ENCODE measurements at places on chromosomes 5 and 9.

- DNase-seq, result no peak
Measured at GRCh38 chr9:109289186-109289585, 31.7 kb downstream of the EPB41L4B start.

- DNase-seq, result no peak
Measured at GRCh38 chr9:76502746-76503145, 43.8 kb downstream of the GCNT1 start.

DNA sequence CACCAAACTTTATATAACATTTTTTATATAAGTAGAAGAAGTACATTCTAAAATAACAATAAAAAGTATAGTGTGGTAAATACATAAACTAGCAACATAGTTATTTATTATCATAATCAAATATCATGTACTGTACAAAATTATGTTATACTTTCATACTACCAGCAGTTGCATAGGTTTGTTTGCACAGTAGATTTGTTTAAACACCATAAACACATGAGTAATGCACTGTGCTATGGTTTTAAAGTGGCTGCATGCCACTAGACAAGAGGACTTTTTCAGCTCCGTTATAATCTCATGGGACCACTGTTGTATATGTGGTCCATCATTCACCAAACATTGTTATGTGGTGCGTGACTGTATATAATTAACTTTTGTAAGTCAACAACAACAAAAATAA lies 137.6 kb downstream of the DRD1 start:
- no peak for DNase-seq

DNA sequence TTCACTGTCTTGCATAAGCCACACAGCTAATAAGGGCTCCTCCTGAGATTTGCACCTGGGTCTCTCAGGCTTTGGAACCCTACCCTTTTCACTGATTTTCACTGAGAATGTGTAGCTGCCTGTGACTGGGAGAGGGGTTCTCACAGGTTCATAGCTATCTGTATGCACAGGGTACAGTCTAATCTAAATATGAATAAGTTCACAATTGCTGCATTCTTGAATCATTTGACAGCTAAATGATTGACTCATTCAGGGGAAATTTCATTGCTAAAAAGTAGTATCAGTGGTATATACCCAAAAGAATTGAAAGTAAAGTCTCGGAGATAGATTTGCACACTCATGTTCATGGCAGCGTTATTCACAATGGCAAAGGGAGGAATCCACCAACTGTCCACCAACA lies 140.7 kb downstream of the BOD1 start:
- DNase-seq, result no peak

DNA sequence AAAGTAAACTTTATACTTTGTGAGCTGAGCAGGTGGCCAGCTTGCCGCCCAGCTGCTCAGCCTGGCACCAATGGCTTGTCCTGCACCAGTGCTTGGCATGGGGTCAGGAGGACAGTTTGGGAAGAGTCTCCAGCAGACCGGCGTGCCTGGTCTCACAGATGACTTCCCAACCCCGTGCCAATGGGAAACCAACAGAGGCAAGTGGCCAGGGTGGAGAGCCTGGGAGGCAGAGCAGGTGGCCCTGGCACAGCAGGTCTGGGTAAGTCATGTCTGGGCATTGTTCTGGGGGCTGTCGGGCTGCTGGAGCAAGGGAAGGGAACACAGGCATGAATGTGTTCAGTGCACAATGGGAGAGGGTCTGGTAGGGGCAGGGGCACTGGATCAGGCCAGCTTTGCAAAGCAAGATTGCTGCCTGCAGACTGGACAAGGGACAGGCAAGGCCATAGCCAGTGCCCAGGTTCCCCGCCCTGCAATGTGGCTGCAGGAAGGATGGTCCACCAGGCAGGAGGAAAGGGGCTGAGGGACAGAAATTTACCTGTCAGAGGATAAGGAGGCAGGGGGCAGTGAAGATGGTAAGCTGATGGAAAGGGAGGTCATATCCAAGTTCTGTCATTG lies 76.2 kb upstream of the ALDH1B1 start:
- DNase-seq, result no peak

DNA sequence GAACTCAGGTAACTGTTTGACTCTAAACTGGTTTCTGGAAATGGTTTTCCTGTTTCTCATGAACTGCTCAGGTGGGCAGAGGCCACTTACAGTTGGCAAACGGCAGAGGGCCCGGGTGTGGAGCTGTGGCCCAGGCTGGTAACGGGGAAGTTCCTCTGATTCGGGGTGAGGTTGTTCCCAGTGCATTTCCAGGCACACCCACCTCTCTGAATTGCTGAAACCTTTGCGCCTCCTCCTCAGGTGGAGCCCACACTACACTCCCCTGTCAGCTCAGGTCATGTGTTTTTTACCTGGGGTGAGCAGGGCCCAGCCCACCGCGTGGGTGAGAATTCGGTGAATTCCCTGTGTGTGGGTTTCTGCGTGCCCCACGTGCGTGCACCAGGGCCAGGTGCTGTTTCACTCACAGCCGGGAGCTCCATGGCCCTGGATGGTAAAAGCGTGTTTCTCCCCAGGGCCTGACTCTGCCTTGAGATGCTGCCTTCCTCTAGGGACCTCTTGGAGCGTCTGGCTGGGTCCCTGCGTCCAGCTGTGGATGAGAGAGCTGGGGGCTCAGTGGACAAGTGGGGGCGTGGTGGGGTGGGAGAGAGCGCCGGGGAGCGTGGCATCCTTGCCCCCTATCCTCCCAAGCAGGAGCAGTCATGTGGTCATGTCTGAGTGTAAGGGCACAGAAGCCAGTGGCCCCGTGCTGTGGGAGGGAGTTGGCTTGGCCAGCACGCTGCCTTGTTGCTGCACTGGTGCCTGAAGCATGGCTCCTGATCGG lies 33.5 kb upstream of the LPCAT1 start:
- DNase-seq, result no peak

Data from stimulated activated CD8-positive, alpha-beta memory T cell treated with anti-CD3 and anti-CD28 coated beads, Interleukin-7, amount 100 ng/mL, for 48 hours (primary cell).